ENCODE measurements at places on chromosomes 6 and 20.

DNA sequence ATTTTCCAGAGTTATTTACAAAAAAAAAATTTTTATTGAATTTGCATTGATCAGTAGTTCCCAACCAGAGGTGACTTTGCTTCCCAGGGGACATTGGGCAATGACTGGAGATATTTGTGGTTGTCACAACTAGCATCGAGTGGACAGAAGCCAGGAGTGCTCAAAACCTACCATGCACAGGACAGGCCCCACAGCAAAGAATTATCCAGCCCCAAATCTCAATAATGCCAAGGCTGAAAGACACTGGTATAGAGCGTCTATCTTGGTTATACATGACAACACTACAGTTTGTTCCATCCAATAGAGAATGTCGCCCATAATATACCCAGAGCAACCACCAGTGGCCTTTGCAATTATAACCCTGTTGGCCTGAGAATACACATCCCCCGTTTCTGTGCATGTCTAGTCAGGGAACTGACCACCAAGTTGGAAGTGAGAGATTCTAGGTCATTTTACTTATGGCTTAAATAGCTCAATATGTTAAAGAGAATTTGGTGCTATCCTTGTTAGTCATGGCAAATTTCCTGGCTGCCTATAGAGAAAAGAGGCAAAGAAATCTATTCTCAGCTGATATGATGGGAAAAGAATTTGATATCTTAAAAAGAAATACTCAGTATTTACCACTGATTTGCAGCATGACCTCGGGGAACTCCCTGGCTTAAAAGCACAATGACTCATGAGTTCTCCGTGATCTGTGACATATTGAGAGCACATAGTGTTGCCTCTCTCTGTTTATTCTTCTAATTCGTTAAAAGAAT lies 76.0 kb upstream of the ADTRP start:
- no peak for DNase-seq

DNA sequence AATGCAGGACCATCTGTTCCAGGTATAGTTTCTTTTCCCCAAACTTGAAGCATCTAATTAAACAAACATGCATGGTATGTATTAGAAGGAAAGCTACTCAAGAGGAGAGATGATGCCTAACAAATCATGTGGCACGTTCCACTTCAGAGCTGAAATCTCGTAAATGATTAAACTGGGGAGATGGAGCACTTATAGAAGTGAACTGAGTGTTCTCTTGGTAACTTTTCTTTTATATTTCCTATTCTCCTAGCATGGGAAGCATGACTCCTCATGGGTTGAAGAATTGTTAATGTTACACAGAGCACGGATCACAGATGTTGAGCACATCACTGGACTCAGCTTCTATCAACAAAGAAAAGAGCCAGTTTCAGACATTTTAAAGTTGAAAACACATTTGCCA lies 61.1 kb downstream of the CCN2 start:
- no peak for DNase-seq

- no peak for DNase-seq
These were observed 68.5 kb downstream of the THEMIS start for GRCh38 chr6:127832381-127832780.

GRCh38 chr20:36548006-36548315 lies 6.6 kb downstream of the MYL9 start:
- no peak for DNase-seq

DNA sequence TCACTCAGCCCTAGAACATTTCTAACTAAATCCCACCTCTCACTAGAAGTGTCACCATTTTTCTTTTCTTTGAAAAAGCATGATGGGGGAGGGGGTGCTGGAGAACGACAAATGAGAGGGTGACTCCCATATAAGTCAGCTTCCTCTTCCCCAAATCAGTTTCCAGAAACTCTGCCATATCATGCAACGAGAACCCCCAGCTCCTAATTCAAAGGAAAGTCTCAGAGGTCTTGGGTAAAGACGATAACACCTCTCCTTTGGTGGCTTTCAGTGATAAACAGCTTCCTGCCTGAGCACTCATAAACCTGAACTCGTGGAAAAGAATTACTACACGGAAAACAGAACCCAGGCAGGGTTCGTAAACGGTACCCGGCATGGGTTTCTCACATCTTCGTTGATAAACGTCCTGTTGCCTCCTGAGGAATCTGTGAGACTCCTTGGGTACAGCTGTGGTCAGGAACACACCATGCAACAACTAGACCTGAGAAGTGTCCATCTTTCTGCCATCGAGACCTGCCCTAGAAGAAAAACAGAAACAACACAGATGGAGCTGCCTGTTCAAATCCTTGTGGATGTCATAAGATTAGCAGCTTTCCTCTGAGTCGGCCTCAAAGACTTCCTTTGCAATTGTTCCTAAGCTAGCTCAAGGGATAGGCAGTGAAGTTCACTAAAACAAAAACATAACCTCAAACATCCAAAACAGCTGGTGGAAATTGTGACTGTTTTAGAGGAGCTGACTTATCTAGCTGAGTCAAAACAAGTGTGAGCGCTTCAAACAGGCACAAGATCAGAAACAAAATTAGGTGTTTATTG lies 185.8 kb upstream of the PRDM1 start:
- no peak for DNase-seq

- no peak for DNase-seq
These were observed 184.2 kb upstream of the SPTLC3 start for GRCh38 chr20:12824328-12825225.

DNA sequence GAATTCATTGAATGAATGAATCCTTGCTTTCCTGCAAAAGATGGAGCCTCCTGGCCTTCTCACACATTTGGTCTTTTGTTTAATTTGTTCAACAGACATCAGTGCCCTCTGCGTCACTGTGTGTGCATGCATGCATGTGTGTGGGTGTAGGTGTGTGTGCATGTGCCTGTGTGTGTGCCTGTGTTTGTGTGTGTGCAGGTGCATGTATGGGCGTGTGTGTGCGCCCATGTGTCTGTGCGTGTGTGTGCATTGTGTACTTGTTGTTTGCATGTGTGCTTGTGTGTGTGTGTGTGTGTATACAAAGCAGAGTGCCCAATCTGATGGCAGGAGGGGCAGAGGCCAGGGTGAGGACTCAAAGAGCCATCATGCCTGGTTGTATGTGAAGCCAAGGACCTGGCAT lies 36.0 kb downstream of the C20orf203 start:
- no peak for DNase-seq

All from activated T-cell treated with anti-CD3 and anti-CD28 coated beads for 4 hours (primary cell).